Spinal cord (tissue), 10 donors: ENCODE measurements at places on chromosomes 12 and 14. TPM values are rescaled to one million over a fixed set of nuclear protein-coding genes. Genes with fewer than 3 reads are reported as not detected.

CIROP gene
- 0.61 TPM for total RNA-seq

CACNA1C gene
- total RNA-seq, result 14.8 TPM

NYNRIN gene
- total RNA-seq, result 37.4 TPM

NRL gene
- total RNA-seq, result 1.8 TPM

TMEM253 gene
- 0.72 TPM for total RNA-seq

TNFRSF1A gene
- total RNA-seq, result 38.1 TPM

SALL2 gene
- total RNA-seq, result 47.0 TPM

HPD gene
- total RNA-seq, result 0.72 TPM

SEC23A gene
- 106 TPM for total RNA-seq

ANKRD33 gene
- not detected for total RNA-seq
